ENCODE measurements at places on chromosomes 1 and 21.

- DNase-seq = no peak
Observed at GRCh38 chr1:245881767-245882391, 625.2 kb downstream of the SMYD3 start.

GRCh38 chr1:44272992-44273391 lies 59.7 kb downstream of the DMAP1 start:
- no peak for DNase-seq

- DNase-seq = no peak
Observed at GRCh38 chr1:158017800-158018595, 24.6 kb downstream of the KIRREL1 start.

GRCh38 chr1:17194133-17194475 lies 10.8 kb upstream of the PADI1 start:
- no peak for DNase-seq

DNA sequence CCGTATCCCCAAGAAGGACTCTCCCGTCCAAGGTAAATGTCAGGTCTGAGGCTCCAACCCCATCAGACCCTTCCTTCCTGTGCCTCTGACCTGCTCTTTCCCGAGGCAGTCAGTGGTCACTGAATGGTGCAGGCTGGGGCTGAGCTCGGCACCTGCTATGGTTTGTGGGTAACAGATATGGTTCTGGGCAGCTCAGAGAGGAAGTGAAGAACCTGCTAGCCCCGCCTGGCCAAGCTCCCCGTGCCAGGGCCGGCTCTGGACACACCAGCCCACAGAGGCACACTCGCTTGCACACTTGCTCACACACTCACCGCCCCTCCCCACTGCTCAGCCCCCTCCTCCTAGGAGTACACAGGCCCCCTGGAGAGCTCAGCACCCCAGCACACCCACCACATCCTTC lies 16.4 kb downstream of the NCMAP start:
- no peak for DNase-seq

GRCh38 chr1:42979896-42980800 lies 21.5 kb upstream of the SLC2A1 start:
- no peak for DNase-seq

DNA sequence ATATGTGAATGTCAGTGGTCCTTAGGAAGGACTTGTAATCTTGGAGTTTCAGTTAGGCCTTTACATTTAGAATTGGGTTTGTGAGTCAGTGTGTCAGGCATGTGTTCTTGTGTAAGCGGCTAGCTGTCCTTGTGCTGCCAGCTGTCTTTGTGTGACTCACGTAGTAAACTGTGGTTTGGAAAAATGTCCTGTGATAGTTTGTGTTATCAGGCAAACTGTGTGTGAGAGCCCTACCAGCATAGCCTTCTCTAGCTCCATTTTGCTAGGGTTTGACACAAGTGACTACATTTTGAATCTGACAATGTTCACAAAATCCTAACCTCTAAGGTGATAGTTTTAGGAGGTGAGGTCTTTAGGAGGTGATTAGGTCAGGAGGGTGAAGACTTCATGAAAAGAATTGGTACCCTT lies 6.9 kb upstream of the SLC35D1 start:
- no peak for DNase-seq

GRCh38 chr1:40435876-40436275 lies 14.4 kb upstream of the ZFP69B start:
- DNase-seq = no peak

- DNase-seq = peak; percentile 83
Observed at GRCh38 chr1:52552505-52553361, at the start of gene TUT4. Gene TUT4 (minus strand): TSS chr1:52553092. CDS start chr1:52526280, 26,812 bp downstream.

GRCh38 chr1:243254233-243254926 lies 701 bp downstream of the CEP170 start:
- DNase-seq = peak; percentile 72

DNA sequence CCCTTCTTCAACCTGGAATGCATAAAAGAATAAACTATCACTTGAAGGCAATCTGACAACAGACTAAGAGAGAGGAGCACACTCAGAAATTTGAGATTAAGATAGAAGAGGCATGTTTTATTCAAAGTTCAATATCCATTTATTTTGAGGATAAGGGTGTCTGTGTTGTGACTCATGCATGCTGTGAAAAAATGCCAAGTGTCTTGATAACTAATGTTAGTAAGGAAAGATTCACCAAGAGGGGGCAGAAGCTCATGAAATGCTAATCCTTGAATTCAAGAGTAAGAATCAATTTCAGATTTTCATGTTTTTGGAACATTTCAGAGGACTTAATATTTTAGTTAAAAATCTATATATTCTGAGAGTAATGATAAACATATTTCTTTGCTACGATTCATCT lies 94.0 kb downstream of the IFI44 start:
- DNase-seq = no peak

DNA sequence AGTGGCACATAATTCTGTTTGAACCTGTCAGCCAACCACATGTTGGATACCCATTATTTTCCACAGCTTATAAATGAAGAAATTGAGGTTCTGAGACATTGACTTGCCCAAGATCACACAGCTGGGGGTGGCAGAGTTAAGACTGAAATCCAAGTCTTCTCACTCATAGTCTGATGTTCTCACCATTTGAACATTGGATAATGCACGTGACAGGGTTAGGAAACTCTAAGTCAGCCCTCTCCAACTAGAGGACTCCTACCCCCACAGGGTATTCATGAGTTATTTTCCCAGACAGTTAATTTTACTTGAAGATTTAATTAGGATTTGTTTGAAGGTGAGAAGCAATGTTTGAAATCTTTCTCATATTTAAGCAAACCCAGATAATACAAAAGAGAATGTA lies 38.1 kb upstream of the C1orf105 start:
- DNase-seq = no peak

- DNase-seq = no peak
Observed at GRCh38 chr1:52683367-52683940, 14.7 kb downstream of the COA7 start.

GRCh38 chr1:113129529-113130185 lies 56.7 kb downstream of the LRIG2 start:
- no peak for DNase-seq

DNA sequence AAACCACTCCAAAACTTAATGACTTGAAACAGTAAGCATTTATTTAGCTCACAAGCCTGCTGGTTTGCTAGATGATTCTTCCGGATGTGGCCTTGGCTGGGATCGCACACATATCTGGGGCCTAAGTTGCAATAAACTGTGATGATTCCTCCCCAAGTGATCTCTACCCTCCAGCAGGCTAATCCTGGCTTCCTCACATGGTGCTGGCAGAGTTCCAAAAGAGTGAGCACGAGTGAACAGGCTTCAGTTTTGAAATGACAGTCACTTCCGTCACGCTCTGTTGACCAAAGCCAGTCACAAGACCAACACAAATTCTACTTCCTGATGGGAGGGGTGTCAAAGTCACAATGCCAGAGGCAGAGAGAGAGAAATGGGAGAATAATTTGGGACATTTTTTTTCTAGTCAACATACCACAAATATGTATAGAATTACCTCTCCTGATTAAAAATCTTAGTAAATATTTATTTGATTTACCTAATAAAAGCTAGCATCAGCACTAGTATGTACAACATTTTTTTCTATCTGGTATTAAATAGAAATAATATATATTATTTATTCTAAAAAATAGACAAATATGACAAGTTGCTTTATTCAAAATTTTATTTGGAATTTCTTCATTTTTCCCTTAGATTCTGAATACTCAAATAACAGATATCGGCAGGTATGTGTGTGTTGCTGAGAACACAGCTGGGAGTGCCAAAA lies 292.7 kb downstream of the TPR start:
- peak; percentile 7 for DNase-seq

DNA sequence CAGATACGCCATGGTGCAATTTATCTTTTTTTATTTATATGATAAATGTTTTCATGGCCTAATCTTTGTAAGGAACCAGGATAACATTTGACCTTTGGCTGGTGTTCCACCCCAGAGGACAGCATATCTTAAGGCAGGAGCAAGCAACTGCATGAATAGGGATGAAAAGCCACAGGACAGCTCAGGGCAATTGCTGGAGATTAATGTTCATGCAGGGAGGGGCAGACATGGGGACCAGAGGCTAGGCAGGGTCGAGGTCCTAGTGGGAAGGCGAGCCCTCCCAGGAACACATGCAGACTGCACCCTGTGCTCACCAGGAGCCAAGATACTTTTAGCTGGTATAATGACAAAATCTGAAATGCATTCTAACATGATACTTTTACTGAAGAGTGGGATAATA lies 74.4 kb upstream of the HAO2 start:
- no peak for DNase-seq

GRCh38 chr1:101178341-101178687 lies 58.5 kb upstream of the S1PR1 start:
- DNase-seq = peak; percentile 31

DNA sequence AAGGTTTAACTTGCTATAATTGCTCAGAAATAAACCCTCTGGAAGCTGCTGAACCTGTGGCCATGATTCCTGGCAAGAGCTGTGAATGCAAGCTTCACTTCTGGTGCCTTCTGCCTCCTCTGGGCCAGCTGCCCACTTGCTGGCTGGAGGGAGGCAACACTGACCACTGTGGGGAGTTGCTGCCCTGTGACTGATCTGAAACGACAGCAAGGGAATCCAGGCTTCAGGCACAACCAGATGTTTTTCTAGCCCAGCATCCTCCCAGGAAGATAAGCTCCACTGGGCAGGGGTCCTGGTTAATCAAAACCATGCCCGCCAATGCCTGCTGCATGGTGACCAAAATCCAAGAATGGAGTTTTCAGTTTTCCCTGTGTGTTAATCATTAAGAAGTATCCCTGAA lies 180.0 kb upstream of the HMGB4 start:
- no peak for DNase-seq

DNA sequence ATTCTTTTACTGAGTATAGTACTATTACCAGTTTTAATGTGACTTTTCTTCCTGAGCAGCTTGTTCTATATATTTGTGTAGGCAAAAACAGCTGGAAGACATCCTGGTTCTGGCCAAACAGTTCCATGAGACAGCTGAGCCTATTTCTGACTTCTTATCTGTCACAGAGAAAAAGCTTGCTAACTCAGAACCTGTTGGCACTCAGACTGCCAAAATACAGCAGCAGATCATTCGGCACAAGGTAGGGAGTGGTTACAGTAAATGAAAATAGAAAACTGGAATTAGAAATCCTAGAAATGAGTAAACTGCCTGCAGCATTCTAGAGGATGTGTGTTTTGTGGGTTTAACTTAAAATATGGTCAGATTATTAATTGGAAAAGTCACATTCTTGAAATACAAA lies 64.1 kb upstream of the BMP8A start:
- no peak for DNase-seq

- DNase-seq = no peak
Observed at GRCh38 chr1:71881611-71882010, 400.7 kb downstream of the NEGR1 start.

DNA sequence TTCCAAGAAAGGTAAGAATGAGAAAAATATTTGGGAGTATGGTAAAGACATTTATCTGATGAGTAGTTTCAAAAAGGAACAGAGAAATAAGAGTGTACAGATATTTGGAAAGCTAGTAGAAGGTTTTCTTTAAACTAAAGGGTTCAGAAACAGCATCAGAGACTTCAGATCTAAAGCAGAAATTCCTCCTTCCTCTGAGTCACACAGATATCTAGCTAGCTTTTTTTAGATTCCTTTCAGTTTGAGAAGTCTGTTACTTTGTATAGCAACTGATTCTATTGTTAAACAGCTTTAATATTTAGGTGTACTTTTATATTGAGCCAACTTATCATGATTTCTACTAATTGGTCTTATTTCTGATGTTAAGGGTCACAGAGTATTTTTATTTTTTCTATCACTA lies 4.7 kb downstream of the AMY2B start:
- DNase-seq = no peak

- no peak for DNase-seq
Observed at GRCh38 chr1:30466026-30466425, 257.4 kb downstream of the MATN1 start.

DNA sequence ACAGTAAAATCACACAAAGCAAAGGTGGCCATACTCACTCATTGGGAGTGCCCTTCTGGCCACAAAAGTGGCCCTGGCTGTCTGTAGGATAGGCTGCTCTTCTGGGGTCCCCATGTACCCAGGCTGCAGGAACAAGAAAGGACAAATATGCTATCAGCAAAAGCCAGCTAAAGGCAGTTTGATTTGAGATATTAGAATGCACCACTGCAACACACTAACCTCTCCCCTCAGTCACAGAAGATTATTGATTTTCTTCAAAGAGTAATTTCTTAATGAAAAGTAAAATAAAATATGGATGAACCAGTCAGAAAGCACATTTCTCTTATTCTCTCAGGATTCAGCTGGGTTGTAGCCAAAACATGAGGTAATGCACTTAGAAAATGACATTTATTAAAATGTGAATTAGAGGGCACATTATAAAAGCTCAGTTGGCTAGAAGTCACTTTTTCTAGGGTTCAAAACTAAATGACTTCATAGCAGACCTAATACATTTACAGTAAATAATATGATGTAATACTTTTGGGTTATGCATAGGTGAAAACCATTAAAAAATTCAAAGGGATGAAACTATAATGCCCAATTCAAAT lies 140.8 kb downstream of the LHX8 start:
- no peak for DNase-seq

GRCh38 chr1:169468982-169469381 lies 16.8 kb downstream of the SLC19A2 start:
- no peak for DNase-seq

DNA sequence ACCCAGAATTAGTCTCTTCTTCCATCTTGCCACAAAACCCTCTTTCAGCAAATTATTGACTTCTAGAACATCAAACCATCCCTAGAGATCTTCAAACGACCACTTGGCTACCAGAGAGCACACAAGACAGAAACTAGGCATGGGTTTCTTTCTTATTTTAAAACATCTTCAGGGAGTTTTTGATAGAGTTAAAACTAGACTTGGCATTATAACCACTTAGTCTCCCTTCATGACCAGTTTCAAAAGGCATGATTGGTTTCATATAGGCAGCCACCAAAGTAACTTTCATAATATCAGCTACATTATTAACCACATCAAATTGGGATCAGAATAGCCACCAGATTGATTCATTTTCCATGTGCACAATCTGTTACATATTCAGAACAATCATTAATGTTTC lies 368.4 kb upstream of the GREM2 start:
- no peak for DNase-seq

- no peak for DNase-seq
Observed at GRCh38 chr1:53995683-53996082, 22.3 kb downstream of the LDLRAD1 start.

DNA sequence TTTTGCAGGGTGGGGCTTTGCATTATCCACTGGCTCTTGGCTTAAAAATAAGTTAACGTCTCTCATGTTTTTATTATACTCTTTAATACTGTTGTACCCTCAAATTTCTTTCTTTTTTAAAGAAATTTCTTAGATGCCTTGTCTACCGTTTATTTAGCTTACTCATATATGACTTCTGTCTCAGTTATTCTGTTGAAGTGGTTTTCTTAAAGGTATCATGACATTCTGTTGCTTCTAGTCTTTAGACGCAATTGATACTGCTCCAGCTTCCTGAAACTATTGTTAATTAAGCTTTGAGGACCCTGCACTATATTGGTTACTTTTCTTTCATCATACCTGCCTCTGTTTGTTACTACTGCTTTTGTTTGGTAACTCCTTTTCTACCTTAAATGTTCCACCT lies 11.7 kb downstream of the PKN2 start:
- no peak for DNase-seq

All from stimulated activated CD4-positive, alpha-beta T cell treated with anti-CD3 and anti-CD28 coated beads, Interleukin-1b, Interleukin-23, amount 100 ng/mL, for 48 hours (primary cell).